ENCODE measurements at places on chromosomes 4 and X. TPM values are rescaled to one million over a fixed set of nuclear protein-coding genes. Genes with fewer than 3 reads are reported as not detected.

The REELD1 gene
- not detected for total RNA-seq

The EOLA2 gene
- 21.0 TPM for total RNA-seq

The TCP11X2 gene
- not detected for total RNA-seq

The POU3F4 gene
- total RNA-seq = not detected

The CFAP47 gene
- 0.06 TPM for total RNA-seq

The FAM3A gene
- 11.3 TPM for total RNA-seq

The PLXNB3 gene
- 1.0 TPM for total RNA-seq

The CLDN2 gene
- not detected for total RNA-seq

The AMOT gene
- 0.80 TPM for total RNA-seq

The SMPX gene
- total RNA-seq = not detected

The GLRA3 gene
- total RNA-seq = not detected

The PDCL2 gene
- not detected for total RNA-seq

The ING2 gene
- total RNA-seq = 10.1 TPM

The TMEM31 gene
- total RNA-seq = not detected

The RAB28 gene
- total RNA-seq = 24.1 TPM

The ETDB gene
- total RNA-seq = not detected

The SSX3 gene
- total RNA-seq = 1.1 TPM

The METTL14 gene
- total RNA-seq = 10.2 TPM

The TMSB15C gene
- total RNA-seq = 4.9 TPM

The RIBC1 gene
- total RNA-seq = 0.27 TPM

The PDGFRA gene
- total RNA-seq = 1.5 TPM

The CENPVL1 gene
- total RNA-seq = 0.34 TPM

The PRKX gene
- total RNA-seq = 11.8 TPM

The OPN1LW gene
- total RNA-seq = not detected

The UNC5C gene
- not detected for total RNA-seq

The HSFX3 gene
- total RNA-seq = not detected

The MAGT1 gene
- total RNA-seq = 34.2 TPM

The KCTD8 gene
- not detected for total RNA-seq

The FREM3 gene
- not detected for total RNA-seq
